ENCODE measurements at places on chromosomes 5 and 9. TPM values are rescaled to one million over a fixed set of nuclear protein-coding genes. Genes with fewer than 3 reads are reported as not detected.

Gene IRGM
- 0.20 TPM for total RNA-seq

Gene MYORG
- 0.73 TPM for total RNA-seq

Gene TMEM215
- not detected for total RNA-seq

Gene BNC2
- total RNA-seq, result 47.5 TPM

Gene FCN1
- not detected for total RNA-seq

Gene PCDHGB3
- total RNA-seq, result 2.2 TPM

Gene FAM153A
- total RNA-seq, result not detected

Gene SCGB3A1
- not detected for total RNA-seq

Gene SHISAL2B
- total RNA-seq, result not detected

Gene PCDHGA12
- total RNA-seq, result 19.2 TPM

Gene C9orf40
- total RNA-seq, result 7.7 TPM

Gene ACTBL2
- not detected for total RNA-seq

Gene GADD45G
- total RNA-seq, result 0.39 TPM

Gene EGFLAM
- 18.2 TPM for total RNA-seq

Gene SAXO1
- not detected for total RNA-seq

Gene SH3RF2
- 0.20 TPM for total RNA-seq

Gene PSAT1
- total RNA-seq, result 42.0 TPM

Gene NTRK2
- total RNA-seq, result under 0.01 TPM

Gene MEIKIN
- total RNA-seq, result not detected

Gene SYK
- total RNA-seq, result not detected

Gene KCNV2
- not detected for total RNA-seq

Gene CCL27
- not detected for total RNA-seq

Gene ADRB2
- total RNA-seq, result under 0.01 TPM

Gene PTPDC1
- 14.9 TPM for total RNA-seq

Gene PCDHB14
- total RNA-seq, result 0.20 TPM

Gene OR1Q1
- not detected for total RNA-seq

Gene CDH10
- total RNA-seq, result under 0.01 TPM

Gene PROB1
- 0.73 TPM for total RNA-seq

Gene MED27
- total RNA-seq, result 24.0 TPM

Gene SEMA5A
- total RNA-seq, result 11.0 TPM

Gene B4GALT1
- 15.4 TPM for total RNA-seq

Gene STK32A
- 0.73 TPM for total RNA-seq

Measured in subcutaneous preadipocyte (primary cell).